Natural killer cell (primary cell): ENCODE measurements at places on chromosomes 7 and 10. TPM values are rescaled to one million over a fixed set of nuclear protein-coding genes. Genes with fewer than 3 reads are reported as not detected.

Gene CYP26C1
- not detected for total RNA-seq

Gene RNF148
- total RNA-seq, result not detected

Gene IDI2
- total RNA-seq, result not detected

Gene SEM1
- total RNA-seq, result 17.4 TPM

GRCh38 chr7:77727936-77728701 lies 31.9 kb downstream of the RSBN1L start:
- DNase-seq, result no peak

GRCh38 chr7:2807845-2808772 lies 36.0 kb downstream of the GNA12 start:
- no peak for DNase-seq

DNA sequence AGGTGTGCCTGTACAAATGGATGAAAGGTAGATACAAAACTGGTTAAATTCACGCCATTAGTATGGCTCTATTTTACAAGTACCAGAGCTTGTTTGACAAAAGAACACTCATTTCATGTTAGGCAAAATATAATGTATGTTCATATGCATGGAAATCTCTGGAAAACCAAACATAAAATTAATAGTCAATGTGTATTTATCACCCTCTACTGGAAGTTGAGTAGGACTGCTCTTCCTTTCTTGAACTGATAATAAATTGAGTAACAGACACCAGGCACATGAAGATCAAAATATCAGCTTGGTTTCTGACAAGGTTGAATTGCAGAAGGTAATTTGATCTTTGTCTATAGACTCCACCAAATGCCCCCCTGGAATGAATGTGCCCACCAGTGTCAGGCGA lies 19.8 kb upstream of the AKR1B1 start:
- DNase-seq, result no peak

DNA sequence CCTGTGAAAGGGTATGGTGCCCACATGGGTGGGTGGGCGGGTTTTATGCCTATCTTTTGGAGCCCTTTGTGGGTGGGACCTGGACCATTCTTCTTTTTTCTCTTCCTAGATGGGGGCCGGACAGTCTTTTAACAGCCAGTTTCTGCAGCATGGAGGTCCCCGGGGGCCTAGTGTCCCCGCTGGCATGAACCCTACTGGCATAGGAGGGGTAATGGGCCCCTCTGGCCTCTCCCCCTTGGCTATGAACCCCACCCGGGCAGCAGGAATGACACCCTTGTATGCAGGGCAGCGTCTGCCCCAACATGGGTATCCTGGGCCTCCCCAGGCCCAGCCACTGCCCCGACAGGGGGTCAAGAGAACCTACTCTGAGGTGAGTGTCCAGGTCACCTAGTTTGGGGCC lies 9.1 kb downstream of the ZMIZ2 start:
- DNase-seq, result no peak

GRCh38 chr7:30412782-30413504 lies 65.6 kb downstream of the NOD1 start:
- DNase-seq, result no peak
